ENCODE measurements at places on chromosomes 12 and 14. TPM values are rescaled to one million over a fixed set of nuclear protein-coding genes. Genes with fewer than 3 reads are reported as not detected.

IL22 gene
- total RNA-seq, result not detected

LRTM2 gene
- not detected for total RNA-seq

SSPN gene
- 15.4 TPM for total RNA-seq

MIPOL1 gene
- total RNA-seq, result 10.2 TPM

DPPA3 gene
- not detected for total RNA-seq

PRH2 gene
- 0.63 TPM for total RNA-seq

PPP1R3E gene
- 2.5 TPM for total RNA-seq

DENND5B gene
- 6.5 TPM for total RNA-seq

OAS3 gene
- total RNA-seq, result 1.9 TPM

PLEK2 gene
- total RNA-seq, result 2.6 TPM

C12orf54 gene
- total RNA-seq, result not detected

GLS2 gene
- 0.16 TPM for total RNA-seq

SMIM41 gene
- 2.0 TPM for total RNA-seq

CIROP gene
- total RNA-seq, result 4.6 TPM

FOXA1 gene
- not detected for total RNA-seq

OAS2 gene
- 0.69 TPM for total RNA-seq

NPFF gene
- total RNA-seq, result not detected

DACT1 gene
- 20.8 TPM for total RNA-seq

NEUROD4 gene
- total RNA-seq, result not detected

DIO2 gene
- 11.5 TPM for total RNA-seq

LALBA gene
- not detected for total RNA-seq

All from bronchial smooth muscle cell (primary cell).